H9 (cell line): ENCODE measurements at places on chromosomes 12 and 14. TPM values are rescaled to one million over a fixed set of nuclear protein-coding genes. Genes with fewer than 3 reads are reported as not detected.

RND1 gene
- 9.5 and 9.7 TPM in 2 replicates for total RNA-seq

PPFIA2 gene
- total RNA-seq: 0.39 and 1.3 TPM in 2 replicates

EID3 gene
- total RNA-seq: 1.2 and 1.4 TPM in 2 replicates

SRRM4 gene
- total RNA-seq: 1.1 and 1.4 TPM in 2 replicates

OR4N5 gene
- total RNA-seq: not detected in 2 replicates

HPD gene
- total RNA-seq: 0.22 TPM in 1 of 2 replicates, not detected in the other
